NCI-H1436 (cell line): ENCODE measurements at places on chromosomes 3 and 15.

DNA sequence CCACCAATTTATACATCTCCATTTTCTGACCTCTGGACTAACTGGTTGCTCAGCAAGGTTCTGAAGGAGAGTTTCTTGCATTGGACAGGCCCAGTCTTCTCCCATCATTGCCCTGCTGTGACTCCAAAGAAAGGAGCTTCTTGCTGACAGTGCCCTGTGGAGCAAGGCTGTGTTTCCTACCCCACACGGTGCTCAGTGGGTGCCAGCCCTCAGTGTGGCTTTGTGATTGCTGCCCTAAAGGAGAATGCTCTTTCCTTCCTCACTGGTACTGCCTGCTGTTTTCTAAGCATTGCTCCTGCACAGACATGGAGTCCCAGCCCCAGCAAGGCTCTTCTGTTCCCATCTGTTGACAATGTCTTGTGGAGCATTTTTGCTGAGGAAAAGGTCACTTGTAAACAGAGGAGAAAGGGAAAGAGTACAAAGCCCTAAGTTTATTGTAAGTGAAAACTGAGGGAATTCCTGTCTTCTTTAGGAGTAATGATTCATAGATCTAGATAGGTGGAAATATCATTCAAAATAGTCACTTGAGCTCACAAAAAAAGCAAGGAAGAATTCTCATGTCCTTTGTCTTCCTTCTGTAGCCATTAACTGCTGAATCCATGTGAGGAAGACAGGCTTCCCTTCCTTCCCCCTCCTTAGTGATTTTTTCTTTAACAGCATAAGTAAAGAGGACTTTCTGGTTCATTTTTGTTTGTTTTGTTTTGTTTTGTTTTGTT, 62.9 kb downstream of the HMG20A start:
- DNase-seq = no peak

- no peak for DNase-seq
These were observed 96.5 kb downstream of the SMAD6 start for GRCh38 chr15:66798426-66799061.

- no peak for DNase-seq
These were observed 4.9 kb upstream of the DYNC1LI1 start for GRCh38 chr3:32575451-32576113.

GRCh38 chr15:35669432-35670045, 123.6 kb upstream of the DPH6 start:
- no peak for DNase-seq

DNA sequence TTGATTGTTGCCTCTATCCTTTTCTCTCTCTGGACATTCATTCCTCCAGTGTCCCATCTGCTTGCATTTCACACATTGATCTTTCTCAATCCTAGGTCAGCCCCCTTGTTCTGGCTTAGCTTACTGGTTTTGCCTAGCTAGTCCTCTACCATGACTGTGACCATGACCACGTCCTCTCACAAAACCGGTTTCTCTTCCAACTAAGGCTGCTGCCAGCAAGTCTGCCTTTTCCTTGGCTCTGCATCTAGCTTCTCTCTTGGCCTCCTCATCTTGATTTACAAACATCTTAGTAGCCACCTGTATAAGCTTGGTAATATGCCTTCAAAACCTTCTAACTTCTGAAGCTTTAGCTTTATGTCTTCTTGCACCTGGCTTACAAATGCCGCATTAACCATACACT, 167.2 kb downstream of the STXBP5L start:
- DNase-seq = no peak

GRCh38 chr3:132350814-132351213, 33.6 kb downstream of the ACP3 start:
- no peak for DNase-seq

DNA sequence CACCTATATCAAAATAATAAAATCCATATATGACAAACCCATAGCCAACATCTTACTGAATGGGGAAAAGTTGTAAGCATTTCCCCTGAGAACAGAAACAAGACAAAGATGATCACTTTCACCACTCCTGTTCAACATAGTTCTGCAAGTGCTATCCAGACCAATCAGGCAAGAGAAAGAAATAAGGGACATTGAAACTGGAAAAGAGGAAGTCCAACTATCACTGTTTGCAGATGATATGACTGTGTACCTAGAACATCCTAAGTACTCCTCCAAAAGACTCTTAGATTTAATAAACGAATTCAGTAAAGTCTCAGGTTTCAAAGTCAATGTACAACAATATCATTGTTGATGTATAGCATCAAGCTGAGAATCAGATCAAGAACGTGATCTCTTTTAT, 35.6 kb upstream of the FGF7 start:
- DNase-seq = no peak

- peak; percentile 34 for DNase-seq
These were observed 112.0 kb downstream of the WNT7A start for GRCh38 chr3:13767896-13768295.

DNA sequence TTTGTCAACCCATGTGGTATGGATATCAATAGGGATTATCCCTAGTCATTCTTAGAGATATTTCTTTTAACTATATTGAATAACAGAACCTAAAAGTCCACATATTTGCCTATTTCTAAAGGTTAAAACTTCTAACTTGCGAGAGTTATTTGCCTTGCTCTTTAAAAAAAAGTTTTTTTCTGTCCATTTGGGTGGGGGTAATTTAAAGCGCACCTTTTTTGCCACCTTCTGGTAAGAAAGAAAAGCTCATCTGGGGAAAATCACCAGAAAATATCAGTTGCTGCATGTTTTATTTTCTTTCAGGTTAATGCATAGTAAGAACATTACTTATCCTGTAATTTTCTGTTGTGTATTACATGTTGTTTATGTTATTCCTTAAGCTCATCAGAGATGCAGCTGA, 242.0 kb upstream of the GOLGA6L4 start:
- no peak for DNase-seq

DNA sequence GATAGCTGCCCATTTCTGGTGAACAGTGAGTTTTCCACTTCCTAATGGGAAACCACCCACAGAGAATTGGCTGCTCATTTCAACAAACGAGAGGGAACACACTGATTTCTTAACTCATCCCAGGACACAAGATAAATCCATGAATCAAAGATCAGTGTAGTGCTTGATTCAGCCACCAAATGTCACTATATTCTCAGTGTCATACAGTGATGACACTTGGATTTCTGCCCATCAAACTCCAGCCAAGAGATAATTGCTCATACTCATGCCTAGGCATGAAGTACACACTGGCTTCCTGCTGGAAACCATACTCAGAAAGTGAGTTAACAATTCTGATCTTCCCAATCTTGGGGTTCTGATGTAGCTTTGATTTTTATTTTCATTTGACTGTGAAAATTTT, 35.4 kb upstream of the GRM7 start:
- DNase-seq = no peak

DNA sequence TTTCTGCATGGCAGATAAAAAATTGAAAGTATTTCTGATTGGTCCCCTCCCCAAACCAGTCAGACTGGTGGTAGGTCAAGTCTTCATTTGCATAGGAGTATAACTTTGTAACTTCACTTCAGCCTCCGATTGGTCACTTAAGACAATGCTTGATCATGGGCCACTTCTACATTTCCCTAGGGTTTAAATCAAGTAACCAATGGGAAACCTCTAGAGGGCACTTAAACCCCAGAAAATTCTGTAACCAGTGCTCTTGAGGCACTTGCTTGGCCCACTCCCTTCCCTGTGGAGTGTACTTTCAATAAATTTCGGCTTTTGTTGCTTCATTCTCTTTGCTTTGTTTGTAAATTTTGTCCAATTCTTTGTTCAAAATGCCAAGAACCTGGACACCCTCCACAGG, 225.5 kb downstream of the ARPP21 start:
- DNase-seq = no peak
